ENCODE measurements at places on chromosomes 1 and 21.

DNA sequence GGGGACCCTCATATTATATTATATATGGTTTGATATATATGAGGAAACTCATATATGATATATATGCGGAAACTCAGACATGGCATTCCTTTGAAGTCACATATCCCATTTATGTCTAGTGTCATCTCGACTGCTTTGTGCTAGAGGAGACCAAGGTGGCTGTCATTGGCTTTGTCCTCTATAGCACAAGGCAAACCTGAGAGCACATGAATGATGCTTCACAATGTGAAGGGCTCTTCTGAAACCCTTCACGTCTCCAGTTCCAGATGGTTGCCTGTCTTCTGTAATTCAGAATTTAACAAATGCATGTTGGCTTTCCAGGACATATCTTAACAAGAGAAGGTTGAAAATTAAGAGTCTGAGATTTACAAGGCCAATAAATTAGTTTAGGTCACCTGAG, 303.6 kb downstream of the BARHL2 start:
- DNase-seq: no peak

GRCh38 chr1:46790446-46791101, 8.3 kb upstream of the CYP4B1 start:
- no peak for DNase-seq

- no peak for DNase-seq
These were observed 7.1 kb upstream of the DR1 start for GRCh38 chr1:93338387-93339146.

GRCh38 chr1:92201973-92202372, 15.7 kb upstream of the C1orf146 start:
- no peak for DNase-seq

- no peak for DNase-seq
These were observed 684 bp downstream of the IFI16 start for GRCh38 chr1:159010391-159010790.

GRCh38 chr1:11058595-11059154, 1.1 kb downstream of the SRM start:
- DNase-seq: no peak

DNA sequence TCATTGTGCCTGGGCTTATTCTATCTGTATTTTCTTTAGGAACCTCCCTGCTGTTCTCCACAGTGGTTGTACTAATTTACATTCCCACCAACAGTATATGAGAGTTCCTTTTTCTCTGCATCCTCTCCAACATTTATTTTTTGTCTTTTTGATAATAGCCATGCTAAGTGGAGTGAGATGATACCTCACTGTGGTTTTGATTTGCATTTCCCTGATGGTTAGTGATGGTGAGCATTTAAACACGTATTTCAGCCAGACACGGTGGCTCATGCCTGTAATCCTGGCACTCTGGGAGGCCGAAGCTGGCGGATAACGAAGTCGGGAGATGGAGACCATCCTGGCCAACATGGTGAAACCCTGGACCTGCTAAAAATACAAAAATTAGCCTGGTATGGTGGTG, 57.9 kb downstream of the SLAMF6 start:
- DNase-seq: no peak

DNA sequence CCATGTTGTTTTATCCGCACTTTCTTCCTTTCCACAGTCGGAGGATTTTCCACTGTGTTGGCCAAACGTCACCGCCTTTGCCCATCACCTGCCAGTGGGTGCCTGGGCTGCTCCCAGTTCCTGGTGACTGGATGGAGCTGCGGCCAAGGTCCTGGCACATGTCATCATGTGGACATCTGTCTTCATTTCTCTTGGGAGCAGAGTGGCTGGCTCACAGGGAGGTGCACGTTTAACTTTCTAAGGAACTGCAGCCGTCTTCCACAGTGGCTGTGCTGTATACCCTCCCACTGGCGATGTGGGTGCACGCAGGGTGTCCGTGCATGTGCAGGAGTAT, 19.5 kb upstream of the RNF223 start:
- no peak for DNase-seq

DNA sequence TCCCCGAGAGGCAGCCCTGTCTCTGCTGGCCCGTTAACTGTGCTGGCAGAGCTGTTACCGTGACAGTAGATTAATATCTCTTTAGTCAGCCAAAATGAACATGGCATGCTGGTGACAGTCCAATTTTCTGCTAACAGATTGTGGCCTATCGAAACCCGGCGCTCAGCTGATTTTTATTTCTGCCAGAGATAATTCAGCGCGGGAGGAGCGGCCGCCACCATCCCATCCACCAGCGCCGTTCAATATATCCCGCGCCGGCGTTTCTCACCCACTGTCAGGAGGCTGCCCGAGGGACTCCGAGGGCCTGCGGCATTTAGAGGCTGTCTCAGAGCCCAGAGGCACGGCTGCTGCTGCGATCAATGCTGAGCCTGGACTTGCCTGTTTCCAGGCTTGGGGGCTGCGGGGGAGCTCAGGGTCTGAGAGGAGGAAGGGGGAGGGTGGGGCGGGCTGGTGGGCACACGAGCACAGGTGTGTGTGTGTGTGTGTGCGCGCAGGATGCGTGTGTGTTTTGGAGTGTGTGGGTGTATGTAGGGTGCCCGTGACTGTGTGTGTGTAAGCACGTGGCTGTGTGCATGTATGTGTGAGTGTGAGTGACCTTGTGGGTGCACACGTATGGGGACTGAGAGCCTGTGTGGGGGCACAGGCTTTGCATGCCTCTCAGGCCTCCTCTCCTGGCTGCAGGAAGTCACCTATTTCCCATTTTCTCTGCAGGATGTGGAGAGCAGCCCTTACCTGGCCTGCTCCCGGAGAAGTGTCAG, 109.7 kb upstream of the ACTRT2 start:
- no peak for DNase-seq

GRCh38 chr1:7504438-7504720, 266.7 kb upstream of the VAMP3 start:
- DNase-seq: no peak

DNA sequence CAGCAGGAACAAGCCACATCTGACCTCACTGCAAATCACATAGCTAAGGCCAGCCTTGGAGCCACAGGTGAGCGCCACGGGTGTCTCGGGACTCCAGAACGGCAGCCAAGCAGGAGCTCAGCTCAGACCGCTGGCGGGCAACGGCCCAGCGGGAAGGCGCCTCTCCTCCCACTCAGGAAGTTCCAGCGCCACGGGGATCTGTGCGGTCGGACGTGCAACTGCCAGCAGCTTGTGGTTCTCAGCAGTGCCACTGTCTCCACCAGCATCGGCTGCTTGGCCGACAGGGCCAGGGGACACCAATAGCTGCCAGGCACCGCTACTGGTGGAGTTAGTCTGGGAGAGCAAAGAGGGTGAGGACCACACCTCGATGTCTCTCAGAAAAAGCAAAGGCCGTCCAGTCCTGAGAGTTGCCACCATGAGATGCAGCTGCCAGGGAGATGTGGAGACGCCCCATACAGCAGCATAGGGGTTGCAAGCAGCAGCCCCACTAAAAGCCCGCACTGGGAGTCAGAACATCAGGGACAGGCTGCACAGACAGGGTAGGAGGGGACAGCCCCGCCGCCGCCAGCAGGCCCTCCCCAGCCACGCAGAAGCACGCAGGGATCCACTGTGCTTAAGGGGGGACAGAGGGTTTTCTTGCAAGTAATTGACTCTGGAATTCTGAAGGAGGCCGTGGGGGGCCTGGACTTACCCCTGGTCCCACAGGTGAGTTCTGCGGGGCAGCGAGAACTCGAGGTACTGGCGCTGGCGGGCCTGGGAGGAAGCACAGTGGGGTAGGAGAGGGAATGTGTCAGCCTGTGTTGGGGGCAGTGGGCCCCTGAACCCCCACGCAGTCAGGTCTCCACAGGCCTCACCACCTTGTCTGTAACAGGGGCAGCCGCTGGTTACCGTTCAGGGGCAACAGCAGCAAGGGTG, 83.5 kb downstream of the NPHP4 start:
- no peak for DNase-seq

GRCh38 chr1:237029850-237030535, 12.0 kb upstream of the RYR2 start:
- DNase-seq: no peak

- no peak for DNase-seq
These were observed 11.3 kb downstream of the TMEM63A start for GRCh38 chr1:225870911-225871310.

DNA sequence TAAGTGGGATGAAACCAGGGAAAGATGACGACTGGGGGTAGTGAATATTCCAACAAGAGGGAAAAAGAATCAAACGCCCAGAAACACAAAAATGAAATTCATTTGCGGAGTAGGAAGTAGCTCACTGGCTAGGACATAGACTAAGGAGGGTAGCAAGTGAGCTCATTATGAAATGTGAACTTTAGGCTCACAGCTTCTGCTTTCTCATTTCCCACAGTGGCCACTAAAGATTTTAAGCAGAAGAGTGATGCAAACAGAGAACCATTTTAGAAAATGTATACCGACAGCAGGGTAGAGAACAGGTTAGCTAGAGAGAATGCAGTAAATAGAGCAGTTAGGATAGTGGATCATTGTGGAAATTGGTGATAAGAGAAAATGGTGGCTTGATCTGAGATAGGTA, 3.5 kb downstream of the CD48 start:
- no peak for DNase-seq

- DNase-seq: no peak
These were observed 62.5 kb upstream of the TRAPPC10 start for GRCh38 chr21:43949499-43950208.

DNA sequence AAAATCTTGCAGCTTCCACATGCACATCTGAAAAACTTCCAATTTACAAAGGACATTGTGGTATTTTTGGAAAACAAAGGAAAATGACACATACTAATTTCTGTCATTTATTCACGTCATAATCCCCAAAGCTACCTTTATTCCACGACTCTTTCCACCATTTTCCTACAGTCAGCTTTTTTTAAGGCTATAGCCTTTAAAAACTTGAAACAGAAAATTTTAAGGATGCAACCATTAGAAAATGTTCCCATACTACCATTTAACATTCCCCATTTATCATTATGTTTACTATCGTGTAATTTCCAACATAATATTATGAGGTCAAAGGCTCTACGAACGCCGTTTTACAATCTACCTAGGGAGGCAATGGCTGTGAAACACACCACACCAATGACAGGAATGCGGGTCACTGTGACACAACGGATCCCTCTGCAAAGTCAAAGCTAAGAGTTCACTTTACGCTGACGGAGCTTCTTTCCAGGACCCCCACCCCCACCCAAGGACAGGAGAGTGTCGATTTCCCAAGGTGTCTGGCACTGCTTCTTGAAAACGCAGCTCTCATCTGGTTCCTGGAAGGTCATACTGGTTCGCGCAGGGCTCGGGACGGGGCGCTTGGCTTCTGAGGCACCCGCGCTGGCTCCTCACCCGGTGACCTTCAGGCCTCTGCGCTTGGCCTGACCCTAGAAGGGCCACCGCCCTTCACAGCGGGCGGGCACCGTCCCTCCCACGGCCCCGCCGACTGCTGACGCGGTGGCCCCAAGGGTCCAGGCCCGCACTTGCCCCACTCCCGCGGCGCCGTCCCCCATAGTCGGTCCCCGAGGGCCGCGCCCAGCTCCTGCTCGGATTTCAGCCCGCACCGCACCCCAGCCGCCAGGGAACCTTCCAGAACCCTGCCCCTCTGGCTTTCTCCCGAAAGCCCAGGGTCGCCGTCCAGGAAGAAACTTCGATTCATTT, 50.5 kb upstream of the ATF3 start:
- DNase-seq: no peak

DNA sequence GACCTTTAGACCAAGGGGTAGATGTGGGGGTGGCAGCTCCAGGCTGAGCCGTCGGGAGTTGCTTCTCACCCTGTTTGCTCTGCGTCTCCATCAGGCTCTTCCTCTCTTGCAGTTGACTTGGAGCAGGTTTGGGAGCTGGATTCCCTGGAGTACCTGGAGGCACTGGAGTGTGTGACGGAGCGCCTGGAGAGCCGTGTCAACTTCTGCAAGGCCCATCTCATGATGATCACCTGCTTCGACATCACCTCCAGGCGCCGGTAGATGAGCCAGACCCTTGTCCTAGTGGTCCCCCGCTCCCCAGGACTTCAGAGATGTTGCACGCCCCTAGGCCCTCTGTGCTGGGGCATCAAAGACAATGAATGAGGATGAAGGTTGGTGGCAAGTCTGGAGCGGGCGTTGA, 547.6 kb downstream of the KIF26B start:
- DNase-seq: no peak

- no peak for DNase-seq
These were observed 2.4 kb downstream of the TRIM11 start for GRCh38 chr1:228404107-228404720.

GRCh38 chr1:25468033-25468432, 37.3 kb downstream of the MACO1 start:
- no peak for DNase-seq

DNA sequence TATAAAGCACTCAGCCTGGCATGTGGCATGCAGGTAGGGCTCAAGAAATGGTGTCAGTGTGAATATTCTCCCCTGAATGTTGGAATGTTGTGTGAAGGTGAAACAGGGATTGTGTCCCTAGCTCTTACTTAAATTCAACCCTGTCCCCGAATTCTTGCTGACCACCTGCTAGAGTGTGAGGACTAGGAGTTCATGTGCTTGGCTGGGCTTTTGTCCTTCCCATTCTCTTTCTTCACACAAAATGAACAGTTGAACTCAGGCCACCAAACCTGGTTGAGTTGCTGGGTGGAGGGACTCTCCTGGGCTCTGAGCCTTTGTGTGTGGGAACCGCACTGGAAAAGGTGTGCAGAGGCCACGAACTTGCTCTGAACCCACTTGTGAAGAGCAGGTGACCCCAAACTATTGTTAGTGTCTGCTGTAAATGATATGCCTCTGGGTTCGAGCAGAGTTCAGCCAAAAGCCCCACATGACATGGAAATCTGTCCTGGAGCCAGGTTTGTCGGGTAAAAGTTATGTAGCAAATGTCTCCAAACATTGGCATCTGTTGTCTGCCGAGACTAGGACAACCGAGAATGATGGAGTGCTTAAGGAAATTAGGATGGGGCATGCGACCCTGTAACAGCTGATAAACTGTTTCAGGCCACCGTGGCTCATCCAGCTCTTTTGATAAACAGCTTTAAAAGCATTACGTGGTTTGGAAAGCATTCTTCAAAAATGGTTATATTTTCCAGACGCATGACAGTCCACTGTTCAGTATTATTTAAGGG, 144.2 kb downstream of the DHRS3 start:
- DNase-seq: no peak

- no peak for DNase-seq
These were observed 59.6 kb downstream of the ABL2 start for GRCh38 chr1:179169616-179170467.

DNA sequence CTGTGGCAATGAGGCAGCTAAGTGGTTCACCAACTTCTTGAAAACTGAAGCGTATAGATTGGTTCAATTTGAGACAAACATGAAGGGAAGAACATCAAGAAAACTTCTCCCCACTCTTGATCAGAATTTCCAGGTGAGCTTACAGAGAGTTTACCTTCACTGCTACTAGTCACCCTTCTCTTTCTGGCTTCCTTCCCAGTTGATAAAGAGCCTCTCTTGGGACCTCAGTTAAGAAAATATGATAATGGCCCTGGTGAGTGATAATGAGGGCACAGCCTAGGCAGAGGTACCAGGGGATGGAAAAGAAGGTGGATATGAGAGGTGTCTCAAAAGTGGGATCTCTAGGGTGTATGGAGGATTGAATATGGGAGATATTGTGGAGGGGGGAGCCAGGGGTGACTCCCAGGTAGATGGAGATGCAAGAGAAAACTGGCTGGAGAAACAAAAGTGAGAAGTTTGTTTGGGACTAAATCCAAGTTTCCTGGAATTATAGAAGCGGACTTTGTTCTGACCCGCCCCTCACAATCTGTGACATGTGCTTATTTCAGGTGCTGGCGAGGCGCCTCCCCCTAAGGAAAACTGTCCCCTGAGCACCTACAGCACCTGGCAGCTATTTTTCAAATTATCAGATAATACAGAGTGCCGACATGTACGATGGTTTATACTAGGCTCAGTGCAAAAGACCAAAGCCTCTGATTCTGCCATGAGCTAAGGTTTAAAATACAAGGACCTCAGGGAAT, 13.7 kb downstream of the MTARC2 start:
- DNase-seq: no peak
